ENCODE measurements at places on chromosomes 5 and 9.
A peak's percentile ranks its signal among the peaks of the same experiment; 100 is the strongest.

- no peak for DNase-seq
Measured at GRCh38 chr9:138120511-138121437, 243.2 kb downstream of the CACNA1B start.

GRCh38 chr5:181191526-181192336 is 13.3 kb downstream of the TRIM7 start:
- DNase-seq, result no peak

- DNase-seq, result no peak
Measured at GRCh38 chr5:80904533-80905187, 55.5 kb upstream of the RASGRF2 start.

DNA sequence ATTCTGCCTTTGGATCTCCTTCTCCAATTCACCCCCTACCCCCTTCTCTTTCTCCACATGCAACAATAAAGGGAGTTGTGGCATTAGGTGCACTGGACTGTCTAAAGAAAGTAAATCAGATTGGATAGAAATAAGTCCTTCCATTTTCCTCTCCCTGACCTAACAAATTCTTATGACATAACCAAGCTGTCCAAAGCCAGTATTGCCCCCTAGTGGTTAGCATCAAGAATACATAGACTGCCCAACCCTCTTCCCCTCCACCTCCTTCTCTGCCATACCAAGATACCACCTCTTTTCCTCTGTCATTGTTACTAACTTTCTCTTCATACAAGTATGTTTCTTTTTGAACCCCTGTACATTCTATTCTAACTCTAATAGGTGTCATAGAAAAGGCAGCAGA is 45.7 kb downstream of the PPARGC1B start:
- DNase-seq, result no peak

DNA sequence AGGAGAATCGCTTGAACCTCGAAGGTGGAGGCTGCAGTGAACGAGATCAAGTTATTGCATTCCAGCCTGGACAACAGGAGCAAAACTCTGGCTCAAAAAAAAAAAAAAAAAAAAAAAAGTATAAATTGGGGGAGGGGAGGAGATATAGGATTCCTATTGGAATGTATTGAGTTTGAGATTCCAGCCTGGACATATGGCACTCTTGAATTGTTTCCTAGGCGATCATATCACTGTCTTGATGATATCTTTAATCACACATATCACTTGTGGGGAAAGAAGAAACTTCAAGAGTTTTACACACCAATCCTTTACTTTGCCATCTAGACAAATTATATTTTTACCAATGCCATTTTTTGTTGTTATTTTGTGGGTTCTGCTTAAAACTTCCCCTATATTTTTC is 42.4 kb downstream of the TMC1 start:
- no peak for DNase-seq

DNA sequence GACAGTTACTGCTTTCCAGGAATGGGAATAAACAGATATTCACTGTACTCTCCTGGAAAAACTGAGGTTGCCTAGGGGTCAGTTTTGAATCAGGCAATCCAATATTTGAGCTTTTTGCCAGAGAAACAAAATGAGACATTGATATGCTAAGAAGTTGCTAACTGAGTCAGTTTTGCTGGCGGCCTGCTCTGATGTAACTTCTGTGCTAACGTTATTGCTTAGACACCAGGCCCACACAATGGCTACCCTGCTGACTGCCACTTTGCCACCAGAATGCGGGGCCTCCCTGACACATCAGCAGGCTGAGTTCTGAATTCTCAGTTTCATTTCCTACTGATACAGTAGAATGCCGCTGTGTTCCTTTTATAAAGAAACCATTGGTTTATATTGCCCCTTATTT is 18.2 kb upstream of the ZNF618 start:
- no peak for DNase-seq

DNA sequence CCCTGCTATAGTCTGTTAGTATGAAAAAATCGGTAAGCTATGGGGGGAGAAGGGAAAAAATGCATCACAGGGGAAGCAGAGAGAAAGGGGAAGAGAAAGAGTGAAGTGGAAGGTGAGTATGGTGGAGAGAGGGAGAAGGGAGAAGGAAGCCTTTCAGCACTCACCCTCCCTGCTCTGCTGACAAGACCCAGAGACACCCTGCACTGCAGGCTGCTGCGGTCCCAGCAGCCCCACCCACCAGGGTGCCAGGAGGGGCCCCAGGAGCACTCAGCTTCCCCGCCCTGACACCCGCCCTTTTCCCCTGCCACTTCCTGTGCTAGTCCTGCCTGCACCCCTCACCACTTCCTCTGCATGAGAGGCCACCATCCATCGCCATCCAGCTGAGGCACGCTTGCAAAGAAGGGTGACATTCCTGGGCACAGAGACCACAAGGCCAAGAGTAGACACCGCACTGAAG is 12.7 kb downstream of the STK10 start:
- peak; percentile 46 for DNase-seq

DNA sequence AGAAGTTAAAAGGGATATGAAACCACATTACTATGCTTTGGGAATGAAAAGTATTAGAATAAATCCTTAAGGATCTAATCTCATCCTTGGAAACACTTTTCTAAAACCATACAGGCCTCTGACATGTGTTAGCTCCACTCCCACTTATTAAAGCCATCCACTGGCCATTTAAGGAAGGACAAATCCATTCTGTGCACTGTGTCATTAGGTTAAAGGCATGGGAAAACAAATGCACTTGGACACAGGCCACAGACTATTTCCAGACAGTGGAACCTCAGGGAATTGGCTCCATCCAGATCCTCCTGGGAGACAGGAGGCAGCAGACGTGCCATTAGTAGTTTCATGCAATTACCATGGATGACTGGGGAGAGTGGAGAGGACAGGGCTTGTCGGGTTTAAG is 454.9 kb downstream of the ENC1 start:
- no peak for DNase-seq

DNA sequence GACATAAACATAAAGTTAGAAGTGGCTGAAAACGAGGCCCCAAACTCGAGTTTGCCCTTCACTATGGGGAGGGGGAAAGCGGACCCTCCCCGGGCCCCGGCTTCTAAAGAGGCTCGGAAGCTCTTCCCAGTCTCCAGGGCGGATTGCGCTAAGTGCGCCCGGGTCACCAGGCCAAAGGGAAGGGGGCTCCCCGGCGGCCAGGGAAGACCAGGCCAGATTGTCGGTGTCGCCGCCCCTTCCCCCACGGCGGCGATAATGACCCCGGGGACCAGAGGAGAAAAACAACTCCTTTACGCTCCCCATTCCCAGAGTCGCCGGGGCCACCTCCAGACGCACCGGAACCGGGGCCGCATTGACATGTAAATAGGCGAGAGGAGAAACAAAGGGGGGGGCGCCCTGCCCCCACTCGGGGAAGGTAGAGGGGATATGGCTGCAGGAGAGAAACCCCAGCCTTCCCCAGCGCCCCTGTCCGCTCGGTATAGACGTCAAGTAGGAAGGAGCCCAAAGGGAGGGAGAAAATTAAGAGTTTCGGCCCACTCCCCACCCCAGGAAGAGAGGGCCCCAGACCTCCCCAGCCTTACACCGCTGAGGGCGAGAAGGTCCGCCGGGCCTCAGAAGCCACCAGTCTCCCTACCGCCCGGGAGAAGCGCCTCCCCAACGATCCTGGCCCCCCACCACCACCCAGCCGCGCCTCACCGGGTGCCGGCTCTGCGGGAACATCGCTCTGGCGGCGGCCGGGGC is 1.7 kb downstream of the TLE1 start:
- DNase-seq, result no peak

- no peak for DNase-seq
Measured at GRCh38 chr5:176870110-176870591, 29.0 kb downstream of the HK3 start.

DNA sequence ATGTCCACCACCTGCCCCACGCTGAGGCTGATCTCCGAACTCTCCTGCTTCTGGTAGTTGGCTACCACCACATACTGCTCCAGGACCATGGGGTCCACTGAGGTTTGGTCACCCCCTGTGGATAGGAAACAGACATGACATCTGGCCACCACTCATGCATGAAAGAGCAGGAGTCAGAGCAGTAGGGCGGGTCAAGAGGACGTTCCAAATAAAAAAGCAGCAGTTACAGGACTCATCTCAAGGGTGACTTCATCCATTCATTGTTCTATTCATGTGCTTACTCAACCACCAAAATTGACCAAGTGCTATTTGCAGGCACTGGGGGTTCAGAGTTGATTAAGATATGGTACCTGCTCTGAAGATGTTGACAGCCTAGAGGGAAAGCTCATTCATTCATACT is 79.2 kb upstream of the UBTD2 start:
- no peak for DNase-seq

GRCh38 chr5:67453111-67453905 is 256.7 kb upstream of the CD180 start:
- DNase-seq, result no peak

DNA sequence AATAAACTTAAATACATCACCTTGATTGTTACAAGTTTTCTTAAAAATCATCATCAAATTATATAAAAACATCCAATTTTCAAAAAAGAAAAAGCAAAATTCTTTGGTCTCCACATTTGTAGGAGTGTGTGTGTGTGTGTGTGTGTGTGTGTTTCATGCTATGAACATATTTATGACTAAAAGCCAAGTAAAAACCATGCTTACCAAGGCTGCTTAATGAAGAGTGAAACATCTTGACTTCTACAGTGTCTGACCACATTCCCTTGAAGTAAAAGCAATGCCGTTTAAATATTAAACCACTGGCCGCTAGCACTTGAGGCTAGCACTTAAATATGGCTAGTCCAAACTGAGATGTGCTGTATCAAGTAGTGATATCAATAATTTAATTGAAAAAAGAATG is 549.1 kb upstream of the CCNG1 start:
- no peak for DNase-seq

DNA sequence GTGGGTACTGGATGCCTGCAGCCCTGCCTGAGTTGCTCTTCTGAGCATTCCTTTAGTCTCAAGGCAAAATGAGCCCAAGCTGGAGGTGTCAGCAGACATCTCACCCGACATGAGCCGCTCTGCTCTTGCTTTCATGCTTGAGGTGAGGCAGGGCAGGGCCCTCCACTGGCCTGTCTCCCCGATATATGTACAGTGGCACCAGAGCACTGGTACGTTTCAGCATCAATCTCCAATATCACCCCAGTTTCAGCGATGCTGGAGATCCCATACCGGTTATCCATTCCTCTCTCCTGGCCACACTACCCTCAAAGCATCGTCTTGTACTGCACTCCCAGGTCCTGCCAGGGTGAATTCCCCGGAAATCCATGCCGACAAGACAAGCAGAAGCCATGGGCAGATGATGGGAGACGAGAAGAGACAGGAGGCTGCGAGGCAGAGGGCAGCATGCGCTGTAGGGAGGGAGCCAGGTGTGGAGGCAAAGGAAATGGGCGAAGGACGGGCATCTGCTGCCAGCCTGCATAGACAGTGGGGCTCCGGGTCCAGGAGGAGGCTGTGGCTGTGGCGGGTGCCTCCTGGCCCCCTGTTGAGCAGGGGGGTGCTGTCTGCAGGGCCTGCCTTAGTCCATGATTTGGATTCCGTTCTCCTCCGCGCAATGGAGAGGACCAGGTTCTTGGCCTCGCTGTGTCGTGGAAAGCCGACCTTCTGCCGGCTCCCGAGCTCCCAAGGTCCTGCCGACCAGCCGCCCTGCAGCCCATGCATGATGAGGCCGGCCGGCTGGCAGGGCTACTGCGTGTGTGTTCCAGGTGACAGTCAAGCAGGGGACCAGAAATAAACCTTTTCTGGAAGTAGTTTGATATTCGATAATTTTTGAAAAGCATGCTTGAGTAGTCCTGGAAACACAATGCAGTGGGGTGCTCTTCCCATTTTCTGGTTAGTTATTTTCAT is 152.2 kb upstream of the IRX2 start:
- DNase-seq, result no peak

DNA sequence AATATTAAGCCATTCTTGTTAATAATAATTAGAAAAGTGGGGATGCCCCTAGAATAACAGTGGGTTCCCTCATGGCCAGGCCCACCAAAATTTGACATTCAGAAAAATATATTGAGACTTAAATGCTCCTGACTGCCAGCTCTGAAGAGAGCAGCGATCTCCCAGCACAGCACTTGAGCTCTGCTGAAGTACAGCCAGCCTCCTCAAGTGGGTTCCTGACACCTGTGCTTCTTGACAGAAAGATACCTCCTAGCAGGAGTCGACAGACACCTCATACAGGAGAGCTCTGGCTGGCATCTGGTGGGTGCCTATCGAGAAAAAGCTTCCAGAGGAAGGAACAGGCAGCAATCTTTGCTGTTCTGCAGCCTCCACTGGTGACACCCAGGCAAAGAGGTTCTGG is 261.5 kb downstream of the DTWD2 start:
- DNase-seq, result no peak

All from activated naive CD4-positive, alpha-beta T cell (primary cell).